CD4-positive, alpha-beta memory T cell (primary cell): ENCODE measurements at places on chromosomes 11 and 22. TPM values are rescaled to one million over a fixed set of nuclear protein-coding genes. Genes with fewer than 3 reads are reported as not detected.

Gene ANO5
- total RNA-seq = not detected

Gene TTLL1
- total RNA-seq = 7.8 TPM

Gene HOATZ
- not detected for total RNA-seq

Gene EXPH5
- total RNA-seq = 4.0 TPM

Gene FOLR1
- total RNA-seq = not detected

Gene HIRA
- 30.8 TPM for total RNA-seq

DNA sequence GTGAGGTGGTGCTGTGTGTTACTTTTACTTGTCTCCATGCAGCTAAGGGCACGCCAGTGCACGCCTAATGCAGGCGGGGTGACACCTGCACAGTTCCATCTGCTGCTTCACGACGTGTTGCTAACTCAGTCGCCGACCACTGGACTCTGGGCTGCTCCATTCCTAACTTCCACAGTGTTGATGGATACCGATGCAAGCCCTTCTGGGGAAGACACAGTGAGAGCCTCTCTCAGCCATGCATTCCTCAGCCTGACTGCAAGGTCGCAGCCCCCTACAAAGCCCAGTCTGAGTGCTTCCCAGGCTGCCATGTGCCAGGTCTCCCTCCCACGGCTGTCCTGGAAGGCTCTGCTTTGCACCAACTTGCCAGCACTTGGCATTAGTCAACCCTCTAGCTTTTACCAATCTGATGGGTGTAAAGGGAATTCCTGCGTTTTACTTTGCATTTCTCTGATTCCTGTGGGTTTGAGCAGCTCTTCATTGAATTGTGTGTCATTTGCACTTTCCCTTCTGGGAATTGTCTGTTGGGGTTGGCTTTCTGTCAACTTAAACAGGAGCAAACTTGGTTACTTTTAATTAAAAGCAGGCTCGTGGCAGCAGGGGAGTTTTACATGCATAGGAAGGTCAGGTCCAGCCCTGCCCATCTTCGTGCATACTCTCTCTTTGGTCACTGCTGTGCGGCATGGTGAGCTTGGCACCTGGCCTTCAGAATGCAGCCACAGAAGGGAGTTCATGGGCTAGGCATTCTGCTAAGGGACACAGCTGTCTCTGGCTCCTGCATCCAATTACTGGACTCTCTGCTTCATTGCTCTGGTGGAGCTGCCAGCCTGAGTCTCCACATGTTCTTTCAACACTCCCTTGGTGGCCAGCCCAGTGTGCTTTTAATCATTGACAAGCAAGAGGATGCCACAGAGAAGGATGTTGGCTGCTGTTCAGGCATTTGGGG lies 34.6 kb upstream of the SHANK2 start:
- no peaks in the 10 kb centered on the region for H3K36me3 ChIP-seq
- DNase-seq = no peak
- no peak overlapping the region for H3K27ac ChIP-seq
- H3K27me3 ChIP-seq = no peaks in the 10 kb centered on the region
- H3K4me1 ChIP-seq = no peaks in the 10 kb centered on the region

DNA sequence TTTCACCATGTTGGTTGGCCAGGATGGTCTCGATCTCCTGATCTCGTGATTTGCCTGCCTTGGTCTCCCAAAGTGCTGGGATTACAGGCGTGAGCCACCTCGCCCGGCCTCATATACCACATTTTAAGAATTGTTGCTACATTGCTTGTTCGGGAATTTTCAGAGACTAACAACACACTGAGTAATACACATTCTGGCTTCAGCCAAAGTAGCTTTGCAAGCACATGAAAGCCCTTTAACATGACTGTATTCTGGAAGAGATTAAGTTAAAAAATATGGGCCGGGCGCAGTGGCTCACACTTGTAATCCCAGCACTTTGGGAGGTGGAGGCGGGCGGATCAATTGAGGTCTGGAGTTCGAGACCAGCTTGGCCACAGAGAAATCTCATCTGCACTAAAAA lies 15.0 kb downstream of the CRTAM start:
- H3K27ac ChIP-seq = no peak overlapping the region
- H3K4me1 ChIP-seq = peaks cover 25% of the 10 kb centered on the region
- H3K4me3 ChIP-seq = no peak overlapping the region
- no peaks in the 10 kb centered on the region for H3K36me3 ChIP-seq
- DNase-seq = no peak

DNA sequence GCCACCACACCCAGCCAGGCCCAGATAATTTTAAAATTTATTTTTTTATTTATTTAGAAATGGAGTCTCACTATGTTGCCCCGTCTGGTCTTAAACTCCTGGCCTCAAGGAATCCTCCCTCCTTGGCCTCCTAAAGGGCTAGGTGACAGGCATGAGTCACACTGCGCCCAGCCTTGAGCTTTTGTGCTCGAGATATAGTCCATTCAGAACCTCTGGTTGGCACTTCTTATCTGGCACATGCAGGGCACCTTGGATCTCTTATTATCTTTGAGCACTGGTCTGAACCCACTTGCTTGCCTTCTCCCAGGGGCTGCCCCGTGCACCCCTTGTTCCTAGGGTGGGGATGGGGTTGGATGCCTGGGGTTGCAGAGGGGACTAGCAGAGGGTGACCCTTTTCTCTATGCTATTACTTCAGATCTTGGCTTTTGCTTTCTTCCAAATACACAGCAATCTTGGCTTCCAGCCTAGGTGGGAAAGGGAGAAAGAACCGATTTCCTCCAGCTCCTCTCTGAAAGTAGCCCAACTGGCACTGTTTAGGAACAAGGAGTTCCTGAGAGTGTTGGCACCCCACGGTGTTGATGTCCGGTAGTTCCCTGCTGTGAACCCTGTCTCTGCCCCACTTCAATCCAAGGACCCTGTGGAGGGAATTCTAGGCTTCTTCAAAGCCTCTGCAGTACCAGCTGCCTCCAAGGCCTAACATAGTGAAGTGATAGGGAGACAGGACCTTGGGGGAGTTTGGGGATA lies 1.3 kb upstream of the SLC3A2 start:
- H3K4me3 ChIP-seq = no peak overlapping the region
- H3K27ac ChIP-seq = peak overlapping the region; percentile 93
- DNase-seq = no peak
- peaks cover 18% of the 10 kb centered on the region for H3K36me3 ChIP-seq
- peaks cover 39% of the 10 kb centered on the region for H3K4me1 ChIP-seq

GRCh38 chr11:126167488-126167887 lies 44.0 kb downstream of the RPUSD4 start:
- no peak for DNase-seq
- no peaks in the 10 kb centered on the region for H3K4me1 ChIP-seq
- no peaks in the 10 kb centered on the region for H3K27me3 ChIP-seq

- H3K27me3 ChIP-seq = no peaks in the 10 kb centered on the region
- no peak overlapping the region for H3K27ac ChIP-seq
- no peaks in the 10 kb centered on the region for H3K4me1 ChIP-seq
- no peak for DNase-seq
Observed at GRCh38 chr11:134340354-134340964, 8.7 kb downstream of the GLB1L2 start.

- H3K27ac ChIP-seq = no peak overlapping the region
- no peaks in the 10 kb centered on the region for H3K27me3 ChIP-seq
- no peak for DNase-seq
- no peak overlapping the region for H3K4me3 ChIP-seq
Observed at GRCh38 chr11:93256623-93257022, 58.8 kb upstream of the SLC36A4 start.

DNA sequence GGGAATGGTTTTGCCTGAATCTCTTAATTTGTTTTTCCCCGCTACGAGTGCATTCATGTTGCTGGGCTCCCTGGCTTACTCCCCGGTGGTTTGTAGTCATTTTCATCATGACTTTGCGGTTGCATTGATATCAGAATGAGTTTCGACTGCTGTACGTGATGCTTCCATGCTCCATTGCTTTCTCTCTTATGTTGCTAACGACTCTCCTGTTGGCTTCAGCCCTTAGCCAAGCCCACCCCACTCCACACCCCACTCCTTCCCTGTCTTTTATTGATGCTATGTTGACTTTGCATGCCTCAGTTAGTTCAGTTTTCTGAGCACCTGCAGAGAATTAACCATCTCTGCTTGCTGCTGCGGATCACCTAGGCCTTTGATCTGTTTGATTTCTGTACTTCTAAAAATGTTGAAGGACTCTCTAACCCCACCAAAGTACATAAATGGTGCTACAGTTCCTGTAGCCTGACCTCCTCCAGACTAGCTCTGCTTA lies 65.3 kb downstream of the ARFGAP2 start:
- H3K36me3 ChIP-seq = no peaks in the 10 kb centered on the region
- no peak for DNase-seq
- no peak overlapping the region for H3K27ac ChIP-seq
- H3K4me1 ChIP-seq = no peaks in the 10 kb centered on the region
- no peak overlapping the region for H3K4me3 ChIP-seq
- H3K27me3 ChIP-seq = no peaks in the 10 kb centered on the region

DNA sequence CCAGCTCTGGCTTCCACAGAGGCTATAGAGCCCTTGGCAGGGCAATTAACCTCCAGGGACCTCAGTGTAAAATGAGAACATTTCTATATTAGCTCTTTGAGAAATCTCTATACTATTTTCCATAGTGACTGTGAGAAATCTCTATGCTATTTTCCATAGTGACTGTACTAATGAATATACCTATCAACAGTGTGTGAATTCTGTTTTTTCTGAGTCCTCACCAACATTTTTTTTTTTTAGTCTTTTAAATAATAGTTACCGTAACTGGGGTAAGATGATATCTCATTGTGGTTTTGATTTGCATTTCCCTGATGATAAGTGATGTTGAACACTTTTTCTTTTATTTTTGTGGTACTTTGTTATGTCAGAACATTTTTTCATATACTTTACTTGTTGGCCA lies 7.0 kb upstream of the MTNR1B start:
- H3K4me1 ChIP-seq = no peaks in the 10 kb centered on the region
- H3K27me3 ChIP-seq = no peaks in the 10 kb centered on the region
- H3K27ac ChIP-seq = no peak overlapping the region
- no peak overlapping the region for H3K4me3 ChIP-seq
- H3K36me3 ChIP-seq = no peaks in the 10 kb centered on the region

DNA sequence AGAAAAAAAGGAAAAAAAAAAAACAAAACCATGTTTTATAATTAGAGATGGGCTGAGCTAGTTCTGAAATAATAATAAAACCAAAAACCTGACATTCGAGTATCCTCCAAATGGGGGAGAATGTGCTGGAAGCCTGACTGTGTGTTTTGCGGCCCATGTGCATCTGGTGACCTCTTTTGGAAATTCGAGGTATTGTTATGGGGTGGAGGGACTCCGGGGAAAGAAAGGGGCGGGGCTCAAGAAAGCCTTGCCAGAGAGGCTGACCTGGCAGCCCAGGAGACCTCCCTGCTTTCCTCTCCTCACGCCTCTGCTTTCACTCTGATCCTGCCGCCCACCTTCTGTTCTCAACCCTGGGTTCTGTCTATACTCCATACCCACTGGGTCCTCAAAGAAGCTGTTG lies 72.9 kb downstream of the CTTN start:
- no peak overlapping the region for H3K4me3 ChIP-seq
- no peaks in the 10 kb centered on the region for H3K27me3 ChIP-seq
- DNase-seq = no peak
- H3K4me1 ChIP-seq = no peaks in the 10 kb centered on the region

DNA sequence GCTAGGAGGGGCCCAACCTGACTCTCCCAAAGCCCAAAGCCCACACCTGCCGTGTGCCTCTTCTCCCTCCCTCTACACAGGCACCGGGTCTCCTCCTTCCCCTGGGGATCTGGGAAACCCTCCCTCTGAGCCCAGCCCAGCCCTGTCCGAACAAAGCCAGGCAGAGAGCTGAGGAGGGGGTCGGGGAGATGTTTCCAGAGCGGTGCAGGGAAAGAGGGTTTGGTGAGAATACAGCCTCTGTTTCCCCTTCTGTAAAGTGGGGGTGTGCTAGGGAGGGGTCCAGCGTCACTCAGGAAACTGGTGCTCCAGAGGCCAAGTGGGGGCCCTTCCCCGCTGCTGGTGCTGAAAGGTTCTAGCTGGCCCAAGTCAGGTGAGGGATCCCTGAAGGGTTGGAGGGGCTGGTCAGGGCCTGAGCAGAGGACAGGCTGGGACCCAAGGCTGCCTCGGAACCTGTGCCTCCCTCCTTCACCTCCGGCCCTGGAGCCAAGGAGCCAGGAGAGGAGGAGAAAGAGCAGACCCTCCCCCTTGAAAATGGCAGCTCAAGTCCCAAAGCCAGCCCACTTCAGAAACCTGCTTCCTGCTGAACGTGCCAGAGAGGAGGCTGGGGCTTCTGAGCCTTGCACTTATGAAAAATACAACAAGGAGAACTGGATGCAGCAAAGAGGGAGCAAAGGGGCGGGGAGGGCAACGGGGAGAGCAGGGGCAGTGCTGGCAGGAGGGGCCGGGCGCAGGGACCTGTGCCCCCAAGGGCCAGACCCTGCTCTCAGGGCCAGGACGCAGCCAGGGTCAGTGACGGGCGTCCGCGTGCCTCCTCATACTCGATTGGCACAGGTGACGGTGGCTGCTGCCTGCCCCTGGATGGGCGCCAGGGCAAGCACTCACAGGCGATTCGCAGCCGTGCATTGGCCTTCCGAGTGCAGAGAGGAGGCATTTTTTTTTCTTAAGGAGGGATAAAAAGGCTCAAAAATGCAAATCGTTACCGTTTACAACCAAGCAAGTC lies 43.2 kb downstream of the MACROD1 start:
- no peak overlapping the region for H3K27ac ChIP-seq
- no peak overlapping the region for H3K4me3 ChIP-seq
- no peaks in the 10 kb centered on the region for H3K27me3 ChIP-seq
- no peaks in the 10 kb centered on the region for H3K36me3 ChIP-seq
- no peaks in the 10 kb centered on the region for H3K4me1 ChIP-seq
- DNase-seq = no peak

GRCh38 chr11:122204206-122204605 lies 88.2 kb upstream of the BLID start:
- no peaks in the 10 kb centered on the region for H3K4me1 ChIP-seq
- DNase-seq = no peak
- no peaks in the 10 kb centered on the region for H3K36me3 ChIP-seq
- H3K27ac ChIP-seq = no peak overlapping the region
- no peaks in the 10 kb centered on the region for H3K27me3 ChIP-seq

DNA sequence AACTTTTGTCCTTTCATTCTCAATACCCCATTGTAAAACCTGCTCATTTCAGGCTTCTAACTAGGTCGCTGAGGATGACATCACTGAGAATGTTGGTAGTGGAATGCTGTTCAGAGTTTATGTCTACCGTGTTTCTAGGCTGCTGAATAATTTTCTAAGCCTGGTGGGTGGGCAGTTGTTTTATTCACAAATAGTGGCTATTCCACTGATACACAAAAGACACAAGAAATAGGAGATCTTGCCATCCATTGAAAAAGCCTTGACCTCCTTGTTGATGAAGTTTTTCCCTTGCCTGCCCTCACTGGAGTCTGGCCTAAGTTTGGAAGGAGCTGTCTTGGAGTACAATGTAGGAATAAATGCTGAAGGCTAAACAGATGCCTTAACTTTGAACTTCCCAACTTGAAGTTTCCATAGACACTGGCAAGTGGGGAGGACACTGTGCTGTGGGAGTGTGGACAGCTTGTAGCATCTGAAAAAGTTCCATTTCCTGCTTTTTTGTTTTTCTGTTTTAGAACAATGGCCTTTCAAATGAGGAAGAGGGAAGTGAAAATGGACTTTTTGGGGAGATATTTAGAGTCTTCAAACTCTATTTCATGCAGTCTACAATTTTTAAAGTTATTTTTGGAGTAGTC lies 59.2 kb downstream of the TRIM44 start:
- no peaks in the 10 kb centered on the region for H3K27me3 ChIP-seq
- peaks cover 2% of the 10 kb centered on the region for H3K4me1 ChIP-seq
- no peak for DNase-seq
- peaks cover 7% of the 10 kb centered on the region for H3K36me3 ChIP-seq

GRCh38 chr11:120182372-120182771 lies 28.5 kb upstream of the OAF start:
- H3K4me1 ChIP-seq = no peaks in the 10 kb centered on the region
- DNase-seq = no peak
- H3K27me3 ChIP-seq = no peaks in the 10 kb centered on the region
